Stimulated activated CD4-positive, alpha-beta T cell treated with anti-CD3 and anti-CD28 coated beads, Interleukin-1b, Interleukin-23, amount 100 ng/mL, for 48 hours (primary cell): ENCODE measurements at places on chromosomes 7 and 10.

DNA sequence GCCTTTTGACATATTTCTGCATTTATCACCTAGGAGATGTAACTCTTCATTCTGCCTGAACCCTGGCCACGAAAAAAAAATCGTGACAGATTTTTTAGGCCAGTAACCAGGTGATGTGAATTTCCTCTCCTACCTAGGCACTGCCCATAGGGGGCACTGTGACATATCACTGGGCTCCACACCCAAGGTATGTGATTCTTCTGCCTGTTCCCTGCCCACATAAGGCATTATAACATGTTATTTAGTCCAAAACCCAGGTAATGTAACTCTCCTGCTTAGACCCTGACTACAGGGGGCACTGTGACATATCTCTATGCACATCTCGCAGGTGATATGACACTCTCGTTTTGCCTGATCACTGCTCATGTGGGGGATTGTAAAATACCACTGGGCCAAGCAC is 29.5 kb upstream of the ZNF107 start:
- peak; percentile 11 for DNase-seq

DNA sequence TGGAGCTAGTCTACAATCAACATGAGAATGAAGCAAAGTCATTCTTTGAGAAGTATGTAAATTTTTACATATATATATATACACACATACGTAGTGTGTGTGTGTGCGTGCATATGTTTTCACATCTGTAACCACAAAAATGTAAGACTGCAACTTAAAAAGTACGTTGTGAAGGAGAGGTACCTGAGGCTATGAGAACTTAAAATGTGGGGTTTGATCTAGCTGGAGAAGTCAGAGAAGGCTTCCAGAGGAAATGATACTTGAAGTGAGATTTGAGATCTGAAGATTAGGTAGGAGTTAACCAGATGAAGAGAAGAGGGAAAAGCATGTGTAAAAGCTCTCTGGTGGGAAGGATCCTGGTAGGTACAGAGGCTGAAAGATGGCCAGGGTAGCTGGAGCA is 5.8 kb downstream of the TAF5 start:
- DNase-seq: no peak

DNA sequence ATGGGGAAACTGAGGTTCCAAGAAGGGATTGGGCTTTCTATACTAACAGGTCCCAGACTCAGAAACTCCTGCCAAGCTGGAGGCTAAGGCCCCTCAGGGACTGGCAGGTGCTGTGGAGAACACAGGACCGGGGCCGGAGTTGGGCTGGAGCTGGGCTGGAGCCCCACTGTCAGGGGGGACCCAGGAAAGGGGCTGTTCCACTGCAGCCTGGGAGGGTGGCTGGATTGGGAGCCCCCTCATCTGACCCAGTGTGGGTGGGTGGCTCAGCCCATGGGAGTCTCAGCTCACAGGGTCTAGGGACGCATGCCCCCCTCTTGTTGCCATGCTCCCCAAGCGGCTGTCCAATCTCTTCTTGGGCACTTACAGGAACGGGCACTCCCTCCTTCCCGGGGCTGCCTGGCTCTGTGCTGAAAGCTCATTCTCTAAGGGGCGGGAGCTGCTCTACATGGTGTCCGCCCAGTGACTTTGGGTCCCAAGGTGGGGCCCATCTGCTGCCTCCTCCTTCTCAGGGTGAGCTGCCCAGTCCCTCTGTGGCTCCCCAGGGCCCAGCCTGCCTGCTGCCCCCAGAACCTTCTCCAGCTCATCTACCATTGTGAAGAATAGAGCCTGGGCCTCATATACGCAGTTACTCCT is 126.5 kb downstream of the MYL10 start:
- no peak for DNase-seq

- DNase-seq: no peak
These were observed 100.8 kb downstream of the PRTFDC1 start for GRCh38 chr10:24851629-24852028.

DNA sequence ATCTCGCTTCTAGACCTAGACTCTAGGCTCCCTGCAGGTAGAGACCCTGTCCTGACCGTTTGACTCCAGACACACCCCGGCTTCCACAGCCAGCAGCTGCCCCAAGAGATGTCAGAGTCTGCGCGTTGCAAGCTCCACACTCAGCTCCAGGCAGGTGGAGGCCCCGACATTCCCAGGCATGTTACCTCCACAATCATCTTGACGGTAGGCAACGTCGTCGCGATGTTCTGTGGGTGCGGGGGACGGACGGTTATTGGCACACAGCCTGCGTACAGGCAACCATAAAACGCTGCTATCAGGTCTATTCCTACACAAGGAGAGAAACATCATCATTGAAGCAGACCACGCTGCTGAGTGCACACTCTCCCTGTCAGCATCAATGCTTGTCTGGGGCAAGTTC is 213.2 kb downstream of the ZMYND11 start:
- no peak for DNase-seq

GRCh38 chr7:142351145-142351544 is 93.3 kb upstream of the PRSS58 start:
- DNase-seq: no peak

DNA sequence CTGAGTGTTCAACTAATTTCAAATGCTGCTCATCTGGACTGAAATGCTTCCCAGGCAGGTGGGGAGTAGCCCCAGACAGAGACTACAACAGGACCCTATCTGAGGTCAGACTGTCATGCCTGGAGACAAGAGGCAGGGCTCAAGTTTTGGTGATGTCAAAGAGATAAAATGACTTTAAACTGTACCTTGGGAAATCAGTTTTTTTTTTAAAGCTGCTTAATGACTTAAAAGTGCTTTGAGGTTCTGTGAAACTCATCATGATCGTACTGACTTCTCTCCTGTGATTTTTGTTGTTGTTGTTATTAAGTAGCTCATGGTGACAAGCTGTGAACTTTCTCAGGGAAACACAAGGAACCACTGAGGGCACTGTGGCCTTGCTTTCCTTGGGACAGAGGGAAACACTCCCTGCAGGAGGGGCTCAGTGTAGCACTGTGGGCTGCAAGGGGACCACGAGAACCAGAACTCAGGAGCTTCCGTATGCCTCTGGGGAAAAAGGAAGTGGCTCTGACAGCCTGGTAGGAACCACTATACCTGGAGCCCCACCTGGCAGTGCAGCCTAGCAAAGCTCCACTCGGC is 9.5 kb downstream of the HIPK2 start:
- DNase-seq: no peak

GRCh38 chr7:55019191-55019690 is 424 bp downstream of the EGFR start:
- DNase-seq: no peak

DNA sequence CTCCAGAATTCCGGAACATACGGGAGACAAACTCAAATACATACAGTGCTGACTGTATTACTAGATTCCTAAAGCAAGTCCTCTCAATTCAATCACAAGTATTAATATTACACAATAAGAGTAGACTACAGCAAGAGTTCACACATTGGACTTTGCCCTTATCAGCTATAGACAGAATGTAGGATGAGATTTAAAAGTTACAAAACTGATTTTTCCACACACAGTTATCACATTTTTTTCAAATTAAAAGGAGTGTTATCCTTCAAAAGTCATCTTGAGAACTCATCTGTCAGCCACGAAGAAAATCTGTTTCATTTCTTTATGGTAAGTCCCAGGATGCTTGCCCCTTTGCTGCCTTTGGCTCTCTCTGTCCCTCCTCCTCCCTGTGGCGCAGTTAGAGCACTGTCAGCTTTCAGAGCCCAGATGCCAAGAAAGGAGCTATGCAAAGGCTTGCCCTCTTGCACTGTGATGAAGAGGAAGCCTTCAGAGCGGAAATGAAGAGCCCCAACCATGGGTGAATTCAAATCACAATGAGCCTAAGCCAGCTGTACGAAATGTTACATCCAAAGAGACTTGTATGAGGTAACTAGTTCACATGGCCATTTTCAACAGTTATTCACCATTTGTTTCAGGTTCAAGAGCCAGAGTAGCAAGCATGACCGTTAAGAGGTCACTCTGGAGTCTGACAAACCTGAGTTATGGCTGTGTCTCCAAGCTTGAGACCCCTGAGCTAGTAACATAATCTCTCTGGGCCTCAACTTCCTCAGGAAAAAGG is 10.7 kb downstream of the NCOA4 start:
- DNase-seq: no peak

DNA sequence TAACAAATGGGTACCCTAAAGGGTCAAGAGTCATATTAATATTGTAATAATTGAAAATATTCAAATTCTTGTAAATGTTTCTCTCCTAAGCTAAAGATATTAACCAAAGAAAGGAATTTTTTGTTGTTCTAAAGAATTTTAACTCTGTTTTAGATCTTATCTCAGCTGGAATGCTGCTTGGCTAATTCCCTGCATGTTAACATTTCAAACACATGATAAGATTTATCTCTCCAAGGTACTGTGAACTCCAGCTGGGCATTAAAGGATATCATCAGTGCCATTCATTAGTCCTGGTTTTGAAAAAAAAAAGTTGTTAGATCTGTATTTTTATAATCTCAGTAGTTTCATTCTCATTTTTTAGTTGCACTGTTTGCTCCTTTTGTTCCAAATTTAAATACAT is 76.9 kb downstream of the MAPK8 start:
- DNase-seq: no peak

DNA sequence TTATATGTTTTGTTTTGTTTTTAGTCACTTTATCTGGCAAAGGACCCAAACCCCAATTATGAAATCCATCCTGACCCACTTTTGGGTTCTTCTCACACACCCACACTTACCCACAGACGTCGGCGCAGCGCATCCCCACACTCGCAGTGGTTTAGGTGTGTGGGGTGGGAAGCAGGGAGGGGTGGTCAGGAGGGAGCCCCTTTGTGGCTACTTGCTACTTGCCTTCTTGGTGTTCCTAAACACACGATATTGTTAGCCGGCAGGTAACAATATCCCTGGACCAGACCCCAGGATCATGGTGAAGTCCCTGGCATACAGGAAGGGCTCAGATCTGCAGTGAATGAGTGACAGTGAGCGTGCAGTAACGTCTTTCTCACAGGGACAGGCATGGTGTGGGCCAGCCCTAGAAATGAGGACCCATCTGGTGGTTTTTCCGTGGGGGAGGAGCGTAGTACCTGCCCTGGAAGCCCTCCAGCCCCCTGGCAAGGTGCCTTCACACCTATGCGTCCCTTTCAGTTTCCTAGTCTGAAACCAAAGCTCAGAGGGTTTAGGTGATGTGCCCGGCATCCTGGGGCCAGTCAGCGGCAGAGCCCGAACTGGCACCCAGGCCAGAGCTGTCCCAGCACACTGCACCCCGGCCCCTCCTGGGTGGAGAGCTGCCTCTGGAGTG is 4.4 kb downstream of the SPOCK2 start:
- DNase-seq: peak; percentile 64

DNA sequence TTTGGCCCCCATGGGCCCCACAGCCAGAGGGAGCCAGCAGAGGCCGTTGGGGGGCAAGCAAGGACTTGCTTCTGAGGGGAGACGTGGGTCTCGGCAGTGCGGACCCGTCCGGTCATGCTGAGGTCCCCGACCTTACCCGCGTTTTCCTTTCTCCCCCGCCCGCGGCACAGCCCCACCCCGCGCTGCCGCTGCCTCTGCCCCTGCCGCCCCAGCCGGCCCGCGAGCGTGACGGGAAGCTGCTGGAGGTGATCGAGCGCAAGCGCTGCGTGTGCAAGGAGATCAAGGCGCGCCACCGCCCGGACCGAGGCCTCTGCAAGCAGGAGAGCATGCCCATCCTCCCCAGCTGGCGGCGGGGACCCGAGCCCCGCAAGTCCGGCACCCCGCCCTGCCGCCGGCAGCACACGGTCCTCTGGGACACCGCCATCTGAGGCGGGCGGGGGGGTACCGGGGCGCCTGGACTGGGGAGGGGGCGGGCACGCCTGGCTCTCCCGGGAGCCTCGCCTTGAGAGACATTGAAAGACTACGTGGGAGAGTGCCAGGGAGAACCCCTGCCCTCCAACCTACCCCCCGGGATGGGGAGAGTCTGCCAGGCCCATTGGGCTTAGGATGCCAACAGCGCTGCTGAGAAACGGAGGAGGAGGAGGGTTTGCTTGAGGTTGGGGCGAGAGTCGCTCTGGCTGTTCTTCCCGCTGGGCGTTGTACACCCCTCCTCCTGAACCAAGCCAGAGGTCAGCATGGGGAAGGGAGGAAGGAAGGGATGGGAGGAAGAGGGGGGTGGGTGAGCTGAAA is 9.9 kb downstream of the NYAP1 start:
- DNase-seq: peak; percentile 62

DNA sequence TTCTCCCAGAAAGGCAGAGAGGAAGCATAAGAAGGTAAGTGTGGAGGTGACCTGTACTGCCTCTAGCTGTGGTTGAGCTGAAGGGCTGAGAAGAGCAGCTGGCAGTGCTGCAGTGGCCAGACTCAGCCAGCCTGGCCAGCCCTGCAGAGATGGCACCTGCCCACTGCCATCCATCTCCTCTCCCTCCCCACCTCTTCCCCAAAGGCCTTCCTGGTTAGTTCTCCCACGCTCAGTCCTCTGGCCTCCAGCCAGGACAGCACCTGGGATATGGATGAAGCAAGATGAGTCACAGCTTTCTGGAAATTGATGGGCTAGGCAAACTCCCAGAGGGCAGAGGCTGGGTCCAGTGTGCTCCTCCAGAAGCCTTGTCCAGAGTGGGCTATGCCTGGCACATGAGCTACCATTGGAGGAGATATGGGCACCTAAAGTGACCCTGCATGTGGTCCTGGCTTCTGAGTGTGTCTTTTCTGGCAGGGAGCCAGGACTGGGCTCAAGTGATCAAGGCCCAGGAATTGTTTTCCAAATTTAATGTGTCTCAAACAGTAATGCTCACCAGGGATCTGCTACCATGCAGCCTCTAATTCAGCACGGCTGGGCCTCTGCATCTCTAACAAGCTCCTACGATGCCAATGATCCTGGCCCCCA is 81.0 kb upstream of the CACUL1 start:
- no peak for DNase-seq

- DNase-seq: no peak
These were observed 51.6 kb downstream of the HBP1 start for GRCh38 chr7:107220356-107220755.

DNA sequence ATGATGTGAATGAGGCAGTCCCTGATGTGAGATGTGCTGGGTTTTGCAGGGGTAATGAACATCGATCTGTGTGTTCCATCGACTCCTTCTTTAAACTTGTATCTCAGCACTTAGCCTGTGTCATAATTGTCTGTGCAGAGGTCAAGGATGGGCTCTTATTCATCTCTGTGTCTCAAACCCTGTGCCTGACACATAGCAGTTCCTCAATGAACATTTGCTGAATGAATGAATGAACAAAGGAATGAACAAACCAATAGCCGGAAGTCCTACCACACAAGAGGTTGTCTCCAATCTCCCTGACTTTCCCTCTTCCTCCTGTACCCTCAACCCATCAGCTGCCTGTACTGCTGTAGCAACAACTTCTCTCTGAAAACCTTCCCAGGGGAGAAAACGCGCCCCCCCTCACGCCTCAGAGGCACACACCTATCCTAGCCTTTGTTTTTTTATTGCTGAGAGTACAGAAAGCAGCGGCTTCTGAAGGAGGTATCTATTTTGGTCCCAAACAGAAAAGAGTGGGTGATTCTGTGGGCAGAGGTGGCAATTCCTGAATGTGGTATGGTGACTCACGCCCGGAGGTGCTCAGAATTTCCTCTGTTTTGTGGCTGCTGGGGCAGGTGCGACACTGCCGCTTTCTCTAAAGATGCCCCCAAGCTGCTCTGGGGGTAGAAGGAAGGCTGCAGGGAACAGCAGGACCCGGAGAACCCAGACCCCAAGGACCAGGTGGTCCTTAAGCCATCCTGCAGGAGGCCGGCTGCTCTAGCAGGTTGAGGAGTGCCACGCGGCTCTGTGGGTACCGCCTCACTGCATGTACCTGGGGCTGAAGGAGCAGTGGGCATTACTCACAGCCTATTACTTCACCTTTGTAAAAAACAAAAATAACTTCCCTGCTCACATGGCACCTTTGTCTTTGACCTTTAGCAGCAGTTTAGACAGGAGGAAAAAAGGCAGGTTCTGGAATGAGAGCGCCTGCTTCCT is 9.6 kb downstream of the IL2RA start:
- peak; percentile 88 for DNase-seq
